Activated CD8-positive, alpha-beta memory T cell treated with anti-CD3 and anti-CD28 coated beads, Interleukin-2, amount 10 ng/mL, durations not matched to agents 7 days and 5 days (primary cell): ENCODE measurements at places on chromosomes 12 and 14.

DNA sequence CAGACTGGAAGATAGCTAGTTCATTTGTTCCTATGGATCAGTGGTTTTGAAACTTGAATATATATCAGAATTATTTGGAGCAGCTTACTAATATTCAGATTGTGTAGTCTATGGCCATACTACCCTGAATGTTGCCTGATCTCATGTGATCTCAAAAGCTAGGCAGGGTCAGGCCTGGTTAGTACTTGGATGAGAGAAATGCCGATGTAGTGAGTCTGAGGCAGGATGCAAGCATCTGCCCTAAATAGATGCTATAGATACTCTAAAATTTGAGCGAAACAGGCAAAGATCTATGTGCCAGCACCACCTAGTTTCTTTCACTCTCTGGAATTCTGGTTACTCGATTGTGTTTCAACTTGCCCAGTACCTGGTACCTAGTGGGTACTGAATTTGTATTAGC lies 40.9 kb downstream of the FRMD6 start:
- DNase-seq: no peak

DNA sequence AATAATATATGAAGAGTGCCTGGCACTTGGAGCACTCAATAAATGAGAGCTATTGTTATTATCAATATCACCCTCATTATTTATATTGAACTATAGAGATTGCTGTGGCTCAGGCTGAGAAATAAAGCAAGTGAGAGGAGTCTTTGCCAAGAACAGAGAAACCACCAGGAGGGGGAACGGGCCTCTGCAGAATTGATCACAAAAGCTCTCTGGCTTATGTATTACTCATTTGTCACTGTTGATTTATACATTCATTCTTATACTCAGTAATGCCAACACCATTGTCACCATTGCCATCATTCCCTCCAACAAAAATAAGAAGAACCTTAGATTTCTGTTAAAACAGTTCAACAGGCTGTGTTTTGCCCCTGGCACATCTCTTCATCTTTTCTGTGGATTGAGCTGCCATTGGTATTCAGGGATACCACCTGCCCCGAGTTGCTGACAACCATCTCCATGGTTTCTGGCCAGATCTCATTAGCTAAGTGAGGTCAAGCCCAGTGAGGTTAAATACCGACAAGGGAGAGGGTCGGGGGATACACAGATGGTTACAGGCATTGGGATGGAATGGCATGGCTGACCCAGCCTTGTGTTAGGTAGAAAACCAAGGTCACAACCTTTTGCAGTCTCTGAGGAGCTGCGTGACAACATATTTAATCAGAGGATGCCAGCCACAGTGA lies 21.8 kb upstream of the PCNX1 start:
- peak; percentile 78 for DNase-seq

GRCh38 chr14:64147126-64147790 lies 146.9 kb downstream of the ESR2 start:
- no peak for DNase-seq

- no peak for DNase-seq
These were observed 547 bp upstream of the PYGL start for GRCh38 chr14:50944647-50945413.

- DNase-seq: no peak
These were observed 69.5 kb upstream of the FOXN3 start for GRCh38 chr14:89486505-89486904.

DNA sequence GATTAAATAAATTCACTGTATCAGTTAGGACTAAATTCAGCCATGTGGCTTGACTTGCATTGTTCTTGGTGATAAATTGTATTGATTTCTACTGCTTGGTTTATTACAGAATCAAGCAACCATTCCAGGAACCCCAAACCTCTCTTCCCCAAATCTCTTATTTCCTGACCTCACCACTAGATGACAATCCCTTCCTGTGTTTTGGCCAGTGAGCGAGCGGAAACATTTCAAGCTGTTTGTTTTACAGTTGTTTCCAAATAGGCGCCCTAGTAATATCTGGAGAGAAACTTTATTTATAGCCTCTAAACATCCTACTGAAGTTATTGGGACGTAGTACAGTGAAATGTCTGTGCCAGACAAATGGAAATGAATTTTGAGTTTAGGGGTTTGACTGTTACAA lies 161.1 kb downstream of the SNAPC1 start:
- no peak for DNase-seq

DNA sequence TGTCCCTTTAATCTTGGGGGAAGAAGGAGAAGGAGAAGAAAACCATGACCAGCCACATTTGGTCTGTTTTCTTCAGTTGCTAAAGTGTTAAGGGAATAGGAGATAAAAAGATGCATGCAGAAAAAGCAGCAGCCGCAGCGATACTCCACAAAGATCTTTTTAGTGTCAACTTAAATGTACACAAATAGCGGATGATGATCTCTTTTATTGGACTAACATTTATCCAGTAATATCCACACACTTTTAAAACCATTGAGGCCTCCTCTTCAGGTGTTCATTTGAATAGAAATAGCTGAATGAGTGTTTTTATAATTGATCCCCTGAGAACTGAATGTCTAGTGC lies 83.5 kb downstream of the PAPOLA start:
- no peak for DNase-seq

GRCh38 chr14:49879646-49880204 lies 13.2 kb upstream of the ARF6 start:
- DNase-seq: peak; percentile 83

- no peak for DNase-seq
These were observed 60.8 kb upstream of the HSPB8 start for GRCh38 chr12:119117936-119118335.

GRCh38 chr12:12528361-12529270 lies 34.0 kb downstream of the DUSP16 start:
- DNase-seq: no peak

- DNase-seq: peak; percentile 45
These were observed 666.6 kb downstream of the NRXN3 start for GRCh38 chr14:78836777-78837176.

DNA sequence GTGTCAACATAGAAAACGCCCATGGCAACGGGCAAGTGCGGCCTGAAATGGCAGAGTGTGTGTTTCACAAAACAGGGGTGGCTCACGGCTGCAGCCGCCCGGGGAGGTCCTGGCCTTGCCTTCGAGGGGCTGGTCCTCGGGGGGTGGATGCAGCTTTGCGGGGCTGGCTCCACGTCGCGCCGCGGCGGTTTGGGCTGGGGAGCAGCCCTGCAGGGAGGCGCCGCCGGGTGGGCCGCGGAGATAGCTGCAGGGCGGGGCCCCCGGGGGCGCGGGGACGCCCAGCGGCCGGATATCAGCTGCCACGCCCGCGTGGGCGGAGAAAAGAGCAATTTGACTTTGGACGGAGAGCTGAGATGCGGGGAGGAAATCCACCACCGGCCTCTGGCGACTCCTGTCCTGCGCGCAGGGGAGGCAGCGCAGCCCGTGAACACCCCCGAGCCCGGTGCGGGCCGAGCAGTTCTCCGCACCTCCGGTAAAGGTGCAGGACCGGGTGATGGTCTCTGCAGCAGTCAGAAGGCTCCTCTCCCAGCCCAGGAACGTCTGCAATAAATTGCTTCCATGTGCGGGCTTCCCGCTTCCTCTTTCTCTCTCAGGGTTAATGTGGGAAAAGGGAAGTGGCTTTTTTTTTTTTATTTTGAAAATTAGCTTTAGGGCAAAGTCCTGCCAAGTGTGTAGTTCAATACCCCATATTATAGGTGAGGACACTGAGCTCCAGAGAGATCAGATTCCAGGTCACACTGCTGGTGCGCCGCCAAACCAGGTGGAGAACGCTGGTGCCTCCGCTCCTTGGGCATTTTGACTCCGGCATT lies 110.5 kb downstream of the ARF6 start:
- peak; percentile 90 for DNase-seq

GRCh38 chr14:87908550-87908949 lies 84.4 kb downstream of the GALC start:
- DNase-seq: no peak

DNA sequence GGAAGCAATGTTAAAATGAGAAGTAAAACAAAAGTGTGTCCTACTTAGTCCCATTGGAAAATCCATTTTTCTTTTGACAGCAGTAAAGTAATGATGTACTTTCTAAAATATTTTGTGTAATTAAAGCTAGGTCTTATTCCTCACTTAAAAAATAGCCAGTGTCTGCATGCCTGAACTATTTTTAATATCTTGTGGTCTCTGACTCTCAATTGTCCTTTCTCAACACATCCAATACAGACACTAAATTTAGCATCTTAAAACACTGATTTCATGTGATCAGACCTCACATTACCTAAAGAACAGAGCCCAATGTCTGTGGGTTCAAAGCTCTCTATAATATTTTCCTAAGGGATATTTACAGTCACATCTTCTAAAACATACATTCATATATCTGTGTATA lies 108.0 kb downstream of the DERA start:
- DNase-seq: no peak

DNA sequence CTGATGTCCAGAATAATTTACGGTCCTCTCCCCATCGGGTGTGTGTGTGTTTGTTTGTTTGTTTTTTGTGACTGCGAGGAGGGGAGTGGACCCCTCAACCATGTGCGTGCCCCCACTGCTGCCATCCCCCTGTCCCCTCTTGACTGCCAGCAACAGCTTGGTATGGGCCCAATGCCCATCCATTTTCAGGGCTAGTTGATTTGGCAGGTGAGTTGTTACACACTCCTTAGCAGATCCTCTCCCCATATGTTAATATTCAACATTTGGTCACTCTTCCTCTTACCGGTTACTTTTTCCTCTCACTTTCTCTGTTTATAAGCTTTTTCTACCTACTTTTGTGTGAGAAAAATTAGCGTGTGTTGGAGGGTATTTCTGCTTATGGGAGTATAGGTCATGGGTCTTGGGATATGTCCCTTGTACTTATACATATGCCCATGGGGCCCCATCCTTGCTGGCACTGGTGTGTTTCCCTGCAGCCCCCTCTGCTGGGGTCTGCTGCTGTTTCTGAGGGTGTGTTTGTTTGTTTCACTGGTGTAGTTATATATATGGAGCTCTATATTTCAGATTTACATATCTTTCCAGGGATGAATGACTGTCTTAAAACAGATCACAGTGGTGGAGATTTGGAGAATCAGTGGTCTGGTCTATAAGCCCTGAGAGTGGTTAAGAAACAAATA lies 33.8 kb downstream of the ZFHX2 start:
- no peak for DNase-seq

GRCh38 chr12:80716696-80717469 lies at the start of gene MYF5:
Gene MYF5, plus strand, starts transcription at chr12:80716912. Its CDS starts 152 bp downstream, at chr12:80717064.
- DNase-seq: no peak

- DNase-seq: no peak
These were observed 32.8 kb upstream of the PRIMA1 start for GRCh38 chr14:93821051-93821450.
